HepG2 (cell line): ENCODE measurements at places on chromosomes 11 and 22. TPM values are rescaled to one million over a fixed set of nuclear protein-coding genes. Genes with fewer than 3 reads are reported as not detected.

GRCh38 chr11:12679471-12679870, 5.2 kb downstream of the TEAD1 start:
- DNase-seq, result no peak

DNA sequence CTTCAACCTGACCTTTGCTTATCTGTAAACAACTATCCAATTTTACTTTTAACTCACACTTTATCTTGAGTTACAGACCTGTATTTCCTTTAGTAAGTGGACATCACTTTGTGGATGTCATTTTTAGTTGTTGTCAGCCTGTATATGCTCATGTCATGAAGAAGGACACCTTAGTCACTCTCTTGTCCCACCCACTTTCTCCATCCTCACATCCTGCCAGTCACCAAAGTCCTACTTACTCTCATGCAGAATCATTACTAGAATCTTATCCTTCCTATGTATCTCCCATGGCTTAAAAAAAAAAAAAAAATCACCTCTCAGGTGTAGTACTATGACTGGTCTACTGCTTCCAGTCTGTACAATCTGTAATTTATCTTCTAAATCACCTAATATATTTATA, 43.3 kb downstream of the SESN3 start:
- no peak for DNase-seq

- no peak for DNase-seq
Observed at GRCh38 chr11:20205807-20206206, 45.5 kb upstream of the DBX1 start.

DNA sequence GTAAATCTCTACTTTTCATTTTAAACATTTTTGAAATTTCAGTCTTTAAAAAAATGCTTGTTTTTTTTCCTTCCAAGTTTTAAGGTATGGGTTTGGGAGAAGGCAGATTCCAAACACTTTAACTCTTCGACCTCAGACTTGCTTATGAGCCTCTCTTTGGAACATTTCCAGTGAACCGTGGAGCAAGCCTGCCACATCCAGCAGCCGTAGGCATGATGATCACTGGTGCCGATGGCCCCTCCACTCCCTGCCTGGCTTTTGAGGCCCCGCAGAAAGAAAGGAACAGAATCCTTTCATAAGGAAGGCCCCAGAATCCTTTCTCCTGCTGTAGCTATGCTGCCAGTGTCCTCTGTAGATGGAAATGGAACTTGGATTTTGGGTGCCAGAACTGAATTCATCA, 50.7 kb downstream of the BMAL1 start:
- no peak for DNase-seq

KRTAP5-8 gene
- total RNA-seq, result not detected in 2 replicates

GRCh38 chr11:111663820-111664219, 61.6 kb downstream of the SIK2 start:
- DNase-seq, result no peak

LMO2 gene
- total RNA-seq, result not detected in 2 replicates

DNA sequence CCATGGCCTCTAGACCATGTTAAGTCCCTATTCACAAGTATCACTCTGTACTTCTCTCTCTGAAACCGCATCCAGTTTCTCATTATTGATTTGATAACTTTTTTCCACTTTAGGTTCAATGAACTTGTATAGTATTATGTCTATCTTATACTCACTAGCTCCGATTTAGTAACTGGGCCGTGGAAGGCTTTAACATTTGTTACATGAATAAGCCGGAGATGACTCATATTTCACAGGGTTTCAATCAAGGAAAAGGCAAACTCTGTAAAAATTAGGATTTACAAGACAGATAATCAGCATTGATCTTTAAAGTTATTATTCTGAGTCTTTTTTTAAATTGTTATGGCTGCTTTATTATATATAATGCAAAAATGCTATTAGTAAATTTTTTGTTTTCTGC, 662.2 kb upstream of the CNTN5 start:
- no peak for DNase-seq

PLEKHB1 gene
- 68.0 and 71.7 TPM in 2 replicates for total RNA-seq

TSSK2 gene
- not detected in 2 replicates for total RNA-seq

DNA sequence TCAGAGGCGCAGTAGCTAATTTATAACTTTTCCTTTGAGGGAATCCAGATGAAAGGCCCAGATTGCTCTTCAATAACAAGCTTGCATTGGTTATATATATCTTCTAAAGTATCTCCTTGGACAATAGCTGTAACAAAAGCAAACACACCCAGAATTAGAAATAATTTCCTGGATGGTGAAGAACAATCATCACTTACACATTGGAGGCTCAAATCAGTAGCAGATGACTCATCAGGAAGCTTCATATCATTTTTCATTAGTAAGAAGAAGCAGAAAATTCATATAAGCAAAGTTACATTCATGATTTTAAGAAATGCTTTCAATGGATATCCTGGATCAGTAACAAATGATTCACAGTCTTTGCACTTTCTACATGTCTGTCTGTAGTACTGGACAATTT, 173.6 kb upstream of the CCDC90B start:
- no peak for DNase-seq

OR8A1 gene
- total RNA-seq, result not detected in 2 replicates

GRCh38 chr11:82733444-82734119, at the start of gene FAM181B:
FAM181B (minus strand) TSS chr11:82733864; CDS start chr11:82733729, 135 bp downstream.
- no peak for DNase-seq

GRCh38 chr11:20459865-20460264, 72.3 kb downstream of the PRMT3 start:
- DNase-seq, result no peak

SLC6A5 gene
- not detected in 2 replicates for total RNA-seq

DNA sequence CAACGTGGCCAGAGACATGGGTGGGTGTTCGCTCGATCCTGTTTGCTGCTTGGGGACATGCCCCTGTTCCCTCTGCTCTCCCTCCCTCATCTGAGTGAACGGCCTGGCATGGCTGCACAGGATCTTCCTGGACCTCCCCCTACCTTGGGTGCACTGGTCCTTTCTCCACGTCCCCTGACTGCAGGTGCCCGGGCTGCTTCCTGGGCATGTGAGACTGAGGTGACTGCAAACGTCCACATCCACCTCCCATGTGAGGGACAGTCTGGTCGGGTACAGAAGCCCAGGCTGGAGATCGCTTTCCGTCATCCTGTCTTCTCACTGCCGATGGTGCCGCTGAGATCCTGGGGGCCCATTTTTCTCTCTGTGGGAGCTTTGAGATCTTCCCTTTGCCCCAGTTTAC, 11.8 kb downstream of the SULT4A1 start:
- no peak for DNase-seq

GRCh38 chr11:99066618-99067317, 46.0 kb downstream of the CNTN5 start:
- DNase-seq, result no peak

DNA sequence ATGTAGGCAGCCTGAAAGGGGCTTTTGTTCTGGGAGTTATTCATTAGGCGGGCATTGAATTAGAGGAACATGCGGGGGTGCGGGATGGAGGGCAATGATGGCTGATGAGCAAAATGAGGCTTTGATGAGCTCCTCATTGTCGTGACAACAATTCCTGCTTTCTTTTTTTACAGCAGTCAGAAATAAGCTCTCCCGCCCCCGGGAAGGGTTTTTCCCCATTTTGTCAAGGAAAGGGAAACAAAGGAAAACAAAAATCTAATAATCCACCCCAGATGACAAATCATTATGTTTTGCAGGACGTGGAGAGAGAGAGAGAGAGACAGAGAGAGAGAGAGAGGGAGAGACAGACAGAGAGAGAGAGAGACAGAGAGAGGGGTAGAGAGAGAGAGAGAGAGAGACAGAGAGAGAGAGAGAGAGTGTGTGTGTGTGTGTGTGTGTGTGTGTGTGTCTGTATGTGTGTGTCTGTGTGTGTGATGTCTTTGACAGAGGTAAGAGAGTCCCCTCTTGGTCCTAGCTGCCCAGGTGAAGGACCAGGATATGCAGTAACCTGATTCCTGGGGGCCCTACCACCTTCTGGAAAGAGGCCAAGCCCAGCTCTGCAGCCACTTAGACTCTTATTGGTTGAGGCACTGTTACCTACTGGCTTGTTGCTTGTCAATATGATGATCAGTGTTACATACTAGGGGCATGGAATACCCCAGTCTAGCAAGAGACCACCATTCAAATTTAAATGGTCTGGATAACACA, 46.7 kb upstream of the PARVA start:
- no peak for DNase-seq

DNA sequence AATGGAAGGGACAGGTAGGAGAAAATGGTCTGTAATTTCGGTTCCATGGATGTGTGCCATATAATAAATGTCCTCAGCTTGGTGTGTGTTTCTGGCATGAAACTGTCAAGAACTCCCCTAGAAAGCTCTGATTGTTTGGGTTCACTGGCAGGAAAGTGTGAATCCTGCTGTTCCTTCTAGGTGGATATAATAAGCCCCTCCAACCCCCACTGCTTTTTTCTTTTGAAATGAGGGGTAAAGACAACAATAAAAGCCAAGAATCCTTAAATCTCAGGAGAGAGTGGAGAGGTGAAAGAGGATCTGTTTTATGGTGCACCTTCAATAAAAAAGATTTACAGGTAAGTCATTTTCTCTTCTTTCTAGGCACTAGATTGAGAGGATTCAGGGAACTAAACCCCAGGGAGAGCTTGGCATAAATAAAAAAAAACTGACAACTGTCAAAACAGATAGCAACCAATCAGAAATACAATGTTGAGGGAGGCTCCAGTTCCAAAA, 74.9 kb downstream of the CACNG2 start:
- no peak for DNase-seq

GRCh38 chr11:114262681-114263512, 33.3 kb upstream of the NNMT start:
- DNase-seq, result peak; percentile 44

DNA sequence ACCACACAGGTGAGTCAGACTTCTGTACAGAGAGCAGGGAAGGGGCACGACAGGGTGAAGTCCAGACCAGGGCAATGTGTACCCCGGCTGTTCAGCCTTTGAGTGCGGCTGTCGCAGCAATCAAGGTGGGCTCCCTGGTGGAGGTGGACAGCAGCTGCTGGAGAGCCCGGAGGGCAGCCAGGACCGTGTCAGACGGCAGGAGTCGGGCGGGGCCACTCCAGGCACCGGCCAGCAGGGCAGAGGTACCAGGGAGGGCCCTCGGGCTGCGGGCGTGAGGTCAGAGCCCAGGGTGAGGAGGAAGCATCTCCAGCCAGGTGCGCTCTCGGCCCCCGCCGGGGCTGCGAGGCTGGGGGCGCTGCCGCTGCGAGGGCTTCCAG, 802 bp upstream of the PIM3 start:
- DNase-seq, result peak; percentile 74

RAG1 gene
- 0.14 and 0.15 TPM in 2 replicates for total RNA-seq

DNA sequence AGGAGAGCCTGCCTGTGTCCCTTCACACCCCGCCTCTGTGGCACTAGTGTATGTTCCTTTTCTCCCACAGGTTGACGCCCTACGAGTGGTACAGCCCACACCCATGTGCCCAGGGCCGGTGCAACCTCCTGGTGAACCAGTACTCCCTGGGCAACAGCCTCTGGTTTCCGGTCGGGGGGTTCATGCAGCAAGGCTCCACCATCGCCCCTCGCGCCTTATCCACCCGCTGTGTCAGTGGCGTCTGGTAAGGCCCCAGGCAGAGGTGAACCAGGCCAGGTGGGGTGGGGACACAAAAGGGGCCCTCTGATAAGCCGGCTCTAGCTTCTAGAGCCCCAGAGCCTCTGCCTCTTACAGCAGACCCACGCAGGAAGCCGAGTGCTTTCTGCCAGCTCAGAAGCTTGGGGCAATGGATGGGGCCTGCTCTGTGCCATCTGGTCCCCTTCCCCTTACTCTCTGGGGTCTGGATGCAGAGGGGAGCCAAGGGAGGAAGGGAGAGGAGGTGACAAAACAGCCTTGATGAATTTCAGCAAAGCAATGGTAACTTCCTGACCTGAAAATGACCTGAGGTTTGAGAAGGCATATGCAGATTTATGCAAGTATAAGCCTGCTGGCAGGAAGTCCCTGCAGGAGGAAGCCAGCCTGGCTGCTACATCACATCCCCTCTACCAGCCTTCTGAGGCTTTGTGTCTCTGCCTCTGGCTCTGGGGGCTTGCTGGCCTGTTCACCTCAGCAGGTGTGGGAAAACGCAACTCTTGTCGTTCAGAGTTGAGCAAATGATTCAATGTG, 67.0 kb upstream of the TBCEL start:
- no peak for DNase-seq

SCGB1A1 gene
- not detected in 2 replicates for total RNA-seq

GRCh38 chr11:134250675-134251074, 2.5 kb downstream of the THYN1 start:
- DNase-seq, result no peak

GRCh38 chr11:77039491-77040400, 5.5 kb downstream of the B3GNT6 start:
- DNase-seq, result no peak

DNA sequence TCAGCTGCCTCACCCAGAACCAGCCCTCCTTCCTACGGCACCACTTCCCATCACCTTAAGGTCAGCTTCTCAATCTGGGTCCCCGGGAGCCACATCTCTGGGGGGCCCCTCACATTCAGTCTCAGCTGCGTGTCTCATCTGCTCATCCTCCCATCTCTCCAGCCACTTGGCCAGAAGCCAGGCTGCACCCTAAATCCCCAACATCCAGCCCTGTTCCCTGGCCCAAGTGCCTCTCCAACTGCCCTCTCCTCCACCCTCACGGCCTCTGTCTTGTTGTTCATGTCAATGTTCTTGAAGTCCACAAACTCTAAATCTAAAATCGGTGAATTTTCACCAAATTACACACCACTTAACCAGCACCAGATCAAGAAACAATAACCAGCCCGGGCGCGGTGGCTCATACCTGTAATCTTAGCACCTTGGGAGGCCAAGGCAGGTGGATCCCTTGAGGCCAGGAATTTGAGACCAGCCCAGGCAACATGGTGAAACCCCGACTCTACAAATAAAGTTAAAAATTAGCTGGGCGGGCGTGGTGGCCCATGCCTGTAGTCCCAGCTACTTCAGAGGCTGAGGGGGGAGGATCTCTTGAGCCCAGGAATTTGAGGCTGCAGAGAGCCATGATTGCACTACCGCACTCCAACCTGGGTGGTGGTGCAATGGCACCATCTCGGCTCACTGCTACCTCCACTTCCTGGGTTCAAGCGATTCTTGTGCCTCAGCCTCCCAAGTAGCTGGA, 33.7 kb downstream of the A4GALT start:
- no peak for DNase-seq

DNA sequence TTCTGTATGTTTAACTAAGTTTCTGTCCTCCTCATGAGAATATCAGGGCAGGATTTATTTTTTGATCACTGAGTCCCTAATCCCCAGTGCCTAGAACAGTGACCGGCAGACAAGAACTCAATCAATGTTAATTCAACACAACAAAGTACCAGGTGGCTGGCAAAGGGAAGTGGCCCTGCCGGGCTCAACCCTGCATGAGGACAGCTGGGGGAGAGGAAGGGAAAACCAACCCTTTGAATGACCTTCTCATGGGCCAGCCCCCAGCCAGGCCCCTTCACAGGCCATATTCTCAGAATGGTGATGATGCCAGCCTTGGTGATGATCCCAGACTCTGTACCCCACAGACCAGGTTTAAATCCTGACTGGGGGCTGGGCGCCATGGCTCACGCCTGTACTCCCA, 1.4 kb upstream of the MFNG start:
- DNase-seq, result no peak

DNA sequence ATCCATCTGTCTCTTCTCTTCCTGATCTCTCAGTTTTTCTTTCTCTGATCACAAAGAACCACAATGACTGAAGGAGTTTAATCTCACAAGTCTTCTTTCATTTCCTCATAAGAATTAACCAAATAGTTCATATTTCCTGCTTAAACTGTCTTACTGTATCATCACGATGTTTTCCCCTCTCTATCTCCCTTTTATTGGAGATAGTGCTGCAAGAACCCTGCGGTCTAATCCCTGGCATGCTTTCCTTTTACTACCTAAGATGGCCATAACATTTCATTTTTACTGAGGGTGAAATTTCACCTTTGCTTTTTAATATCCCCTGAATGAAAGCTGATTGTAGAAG, 28.9 kb downstream of the CARD18 start:
- no peak for DNase-seq

- DNase-seq, result no peak
Observed at GRCh38 chr22:30430933-30431332, 5.4 kb downstream of the MTFP1 start.

HSPB2 gene
- not detected in 2 replicates for total RNA-seq
